ENCODE measurements at places on chromosomes 6 and 20.

- DNase-seq, result no peak
Observed at GRCh38 chr20:12592756-12593155, 416.0 kb upstream of the SPTLC3 start.

DNA sequence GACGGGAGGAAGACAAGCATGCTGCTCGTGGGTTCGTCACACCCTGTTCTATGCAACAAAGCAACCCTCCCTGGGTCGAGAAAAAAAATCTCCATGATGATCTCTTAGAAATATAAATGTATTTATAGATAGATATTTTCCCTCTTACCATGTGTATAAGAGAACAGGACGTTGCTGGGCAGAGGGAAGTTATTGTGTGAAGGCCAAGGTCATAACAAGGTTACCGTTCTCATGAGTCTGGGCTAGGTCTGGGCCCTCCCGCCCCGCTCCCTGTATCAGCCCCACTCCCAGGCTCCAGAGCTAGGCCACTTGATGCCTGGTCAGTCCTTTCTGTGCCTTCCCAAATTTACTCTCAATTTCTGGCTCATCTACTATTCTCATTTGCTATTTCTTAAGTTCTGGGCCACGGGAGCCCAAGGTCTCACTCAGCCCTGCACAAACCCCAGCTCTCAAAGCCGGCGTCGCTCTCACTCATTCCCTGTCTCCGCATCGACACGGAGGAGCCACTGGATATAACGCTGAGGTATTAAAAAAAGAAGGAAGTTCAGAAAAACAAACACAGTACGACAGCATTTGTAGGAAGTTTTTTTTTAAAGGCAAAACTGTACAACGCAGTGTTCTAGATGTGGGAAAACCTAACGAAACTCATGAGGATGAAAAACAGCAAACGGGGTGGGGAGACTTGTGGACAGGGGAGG lies 96.8 kb downstream of the PSMG4 start:
- DNase-seq, result no peak

DNA sequence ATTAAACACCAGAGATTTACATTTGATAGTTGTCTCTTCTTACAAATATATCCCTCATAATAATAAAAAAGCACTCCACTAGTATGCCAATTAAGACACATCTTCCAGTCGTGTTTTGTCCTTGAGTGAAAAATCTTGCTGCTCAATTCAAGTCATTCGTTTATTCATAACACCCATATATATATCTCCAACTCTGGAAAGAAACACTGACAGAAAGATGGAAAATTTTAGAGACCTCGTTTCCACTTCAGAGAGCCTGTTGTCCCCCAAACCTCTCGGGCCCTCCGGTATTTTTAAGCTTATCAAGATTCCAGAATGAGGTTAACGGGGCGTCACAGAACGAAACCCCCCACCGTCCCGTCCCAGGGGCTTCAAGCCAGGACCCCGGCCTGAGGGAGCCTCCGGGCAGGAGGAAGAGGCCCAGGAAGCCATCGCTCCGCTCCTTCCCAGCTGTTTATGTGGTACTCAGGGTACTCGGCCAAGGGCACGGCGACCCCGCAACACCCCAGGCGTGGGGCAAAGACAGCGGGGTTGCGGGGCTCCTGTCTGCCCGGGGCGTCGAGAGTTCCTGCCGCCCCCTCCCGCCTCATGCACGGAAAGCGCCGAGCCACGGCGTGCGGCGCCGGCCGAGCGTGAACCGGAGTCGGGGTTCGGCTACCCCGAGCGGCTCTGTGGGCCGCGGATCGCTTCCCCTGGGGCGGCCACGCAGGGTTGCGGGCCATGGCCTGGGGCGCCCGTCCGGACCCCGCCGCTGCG lies 623 bp upstream of the SNX9 start:
- DNase-seq, result peak; percentile 29

DNA sequence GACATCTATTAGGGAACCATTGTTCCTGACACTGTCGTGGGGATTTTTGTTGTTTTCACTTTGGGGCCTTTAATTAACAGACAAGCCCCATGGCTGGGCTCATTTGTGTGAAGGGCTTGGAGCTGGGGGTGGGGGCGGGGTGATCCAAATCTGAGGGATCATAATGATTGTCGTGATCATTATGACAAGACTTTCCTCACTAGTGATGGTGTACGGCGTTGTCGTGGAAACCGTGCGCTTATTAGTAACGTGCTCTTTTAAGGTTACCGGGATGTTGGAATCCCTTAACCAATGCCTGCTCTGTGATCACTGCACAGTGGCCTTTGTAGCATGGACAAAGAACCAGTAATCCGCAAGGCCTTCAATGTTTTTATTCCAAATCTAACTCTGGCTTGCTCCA lies 18.6 kb downstream of the PDYN start:
- no peak for DNase-seq

- DNase-seq, result no peak
Observed at GRCh38 chr20:8535403-8536261, 403.6 kb downstream of the PLCB1 start.
